ENCODE measurements at places on chromosomes 13 and 19.
A peak's percentile ranks its signal among the peaks of the same experiment; 100 is the strongest.

DNA sequence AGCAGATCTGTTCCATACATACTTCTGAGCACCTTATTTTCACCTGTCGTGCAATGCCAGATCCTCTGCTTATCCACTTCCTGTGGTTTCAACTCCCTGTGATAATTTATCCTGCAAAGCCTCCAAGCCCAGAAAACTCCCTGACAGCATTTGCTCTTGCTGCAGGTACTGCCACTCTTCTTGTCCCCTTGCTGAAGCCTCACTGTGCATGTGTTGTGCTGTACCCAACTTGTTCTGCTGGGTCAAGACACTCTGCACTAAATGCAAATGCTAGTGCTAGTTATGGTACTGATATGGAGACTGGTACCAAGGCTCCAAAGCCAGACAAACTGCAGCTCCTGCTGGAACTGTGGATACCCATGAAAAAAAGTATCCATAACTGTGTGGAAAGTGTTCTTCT lies 315.4 kb upstream of the MIR17HG start:
- no peak for DNase-seq

GRCh38 chr13:113996081-113996911 lies 22.4 kb upstream of the C13orf46 start:
- no peak for DNase-seq

GRCh38 chr19:5204212-5204611 lies 136.4 kb downstream of the PTPRS start:
- no peak for DNase-seq

- DNase-seq: no peak
These were observed 7.6 kb downstream of the KANK3 start for GRCh38 chr19:8335343-8336071.

DNA sequence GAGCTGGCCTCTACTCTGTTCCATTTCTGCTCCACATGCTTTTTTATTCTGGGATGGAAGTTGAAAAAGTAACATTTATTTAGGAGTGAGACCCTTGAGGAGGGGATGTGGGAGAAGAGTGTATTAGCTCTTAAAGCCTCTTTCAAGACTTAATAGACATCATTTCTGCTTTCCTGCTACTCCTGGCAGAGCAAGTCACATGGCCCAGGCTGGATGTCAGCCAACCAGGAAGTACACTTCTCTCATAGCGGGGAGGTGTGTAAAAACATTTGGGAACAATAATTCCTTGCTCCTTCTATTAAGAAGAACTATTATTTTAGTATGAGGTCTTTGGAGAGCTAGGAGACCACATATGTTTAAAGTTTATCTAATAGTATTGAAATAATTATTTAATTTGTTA lies 40.6 kb upstream of the FAM216B start:
- no peak for DNase-seq

GRCh38 chr13:67137044-67137735 lies 92.9 kb downstream of the PCDH9 start:
- DNase-seq: no peak

GRCh38 chr13:32390048-32390447 lies 37.9 kb downstream of the N4BP2L1 start:
- no peak for DNase-seq

DNA sequence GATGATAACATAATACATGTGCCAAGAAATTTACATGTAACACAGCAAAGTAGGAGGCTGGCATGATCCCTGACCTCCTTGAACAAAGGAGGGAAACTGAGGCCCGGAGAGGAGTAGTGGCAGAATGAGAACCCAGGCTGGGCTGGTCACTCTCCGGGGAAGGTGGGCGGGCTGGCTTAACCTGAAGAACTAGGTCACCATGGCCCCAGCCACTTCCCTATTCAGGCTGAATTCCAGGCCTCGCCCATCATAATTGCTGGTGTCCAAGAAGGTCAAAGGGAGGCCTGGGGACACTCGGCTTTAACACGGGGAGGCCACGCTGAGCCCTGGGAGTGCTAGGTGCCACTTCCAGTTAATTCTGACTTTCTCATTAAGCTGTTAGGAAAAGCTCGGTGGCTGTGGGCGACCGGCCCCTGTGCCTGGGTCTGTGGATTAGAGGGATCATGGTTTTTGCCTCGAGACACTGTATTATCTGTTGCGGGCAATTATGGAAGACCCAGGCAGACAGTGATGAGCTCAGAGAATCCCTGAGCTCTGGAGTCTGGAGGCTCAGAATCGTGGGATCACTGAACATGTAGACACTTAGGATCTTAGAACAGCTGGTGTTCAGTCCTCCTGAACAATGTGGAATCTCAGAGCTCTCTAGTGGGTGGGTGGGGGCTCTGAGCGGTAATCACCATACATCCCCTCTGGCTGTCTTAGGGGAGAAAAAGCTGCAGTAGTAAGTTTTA lies 5.0 kb upstream of the TINCR start:
- no peak for DNase-seq

DNA sequence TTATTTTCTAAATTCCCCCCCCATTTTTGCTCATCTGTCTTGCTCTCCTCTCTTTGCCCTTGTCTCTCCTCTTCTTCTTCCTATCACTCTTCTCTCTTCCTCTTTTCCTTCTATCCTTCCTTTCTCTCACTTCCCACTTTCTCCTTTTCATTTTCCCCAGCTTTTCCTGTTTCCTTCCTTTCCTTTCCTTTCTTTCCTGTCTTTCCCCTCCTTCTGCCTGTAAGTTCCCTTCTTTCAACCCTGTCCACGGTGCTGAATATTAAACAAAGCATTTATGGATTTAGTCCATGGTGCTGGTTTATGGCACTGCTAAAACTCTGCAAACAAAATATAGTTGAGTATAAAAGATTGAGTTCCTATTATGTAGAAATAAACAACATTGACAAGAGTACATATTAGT lies 27.6 kb downstream of the SCEL start:
- DNase-seq: peak; percentile 10

- DNase-seq: peak; percentile 10
These were observed 748.2 kb upstream of the SLITRK5 start for GRCh38 chr13:86922936-86923335.

- no peak for DNase-seq
These were observed 3.0 kb downstream of the APOC2 start for GRCh38 chr19:44948763-44949374.

Measured in skeletal muscle cell (primary cell).